ENCODE measurements at places on chromosomes 3 and 15. TPM values are rescaled to one million over a fixed set of nuclear protein-coding genes. Genes with fewer than 3 reads are reported as not detected.

Gene XIRP1
- not detected for total RNA-seq

- peaks cover 4% of the 10 kb centered on the region for H3K27me3 ChIP-seq
- H3K4me1 ChIP-seq, result no peaks in the 10 kb centered on the region
- no peak overlapping the region for H3K27ac ChIP-seq
- no peaks in the 10 kb centered on the region for H3K36me3 ChIP-seq
These were observed 23.8 kb downstream of the NTRK3 start for GRCh38 chr15:88232771-88233201.

- H3K27me3 ChIP-seq, result peaks cover 39% of the 10 kb centered on the region
- H3K36me3 ChIP-seq, result no peaks in the 10 kb centered on the region
- peaks cover 15% of the 10 kb centered on the region for H3K4me1 ChIP-seq
These were observed 39.8 kb downstream of the MUC20 start for GRCh38 chr3:195760345-195761122.

DNA sequence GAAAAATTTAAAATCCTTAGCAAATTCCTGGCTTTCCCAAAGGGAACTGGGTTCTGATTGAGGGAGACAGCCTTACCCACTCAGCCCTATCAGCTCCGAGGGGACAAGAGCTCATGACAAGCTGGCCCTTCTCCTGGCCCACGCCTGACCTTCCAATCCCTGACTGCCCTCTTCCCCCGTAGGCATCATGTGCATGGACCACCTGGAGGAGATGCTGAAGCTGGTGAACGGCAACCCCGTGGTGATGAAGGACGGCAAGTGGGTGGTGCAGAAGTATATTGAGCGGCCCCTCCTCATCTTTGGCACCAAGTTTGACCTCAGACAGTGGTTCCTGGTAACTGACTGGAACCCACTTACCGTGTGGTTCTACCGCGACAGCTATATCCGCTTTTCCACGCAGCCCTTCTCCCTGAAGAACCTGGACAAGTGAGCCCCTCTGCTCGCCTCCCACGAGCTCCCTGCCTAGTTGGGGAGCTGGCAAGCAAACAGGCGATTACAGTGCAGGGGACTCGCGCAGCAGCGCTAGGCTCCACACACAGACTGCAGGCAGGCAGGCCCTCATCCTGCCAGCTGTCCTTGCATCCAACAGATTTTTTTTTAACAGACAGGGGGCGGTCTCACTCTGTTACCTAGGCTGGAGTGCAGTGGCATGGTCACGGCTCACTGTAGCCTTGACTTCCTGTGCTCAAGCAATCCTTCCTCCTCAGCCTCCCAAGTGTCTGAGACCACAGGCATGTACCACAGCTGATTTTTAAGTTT, 16.8 kb downstream of the RPUSD3 start:
- H3K27ac ChIP-seq, result no peak overlapping the region
- H3K27me3 ChIP-seq, result no peaks in the 10 kb centered on the region
- no peak overlapping the region for H3K4me3 ChIP-seq
- peaks cover 12% of the 10 kb centered on the region for H3K4me1 ChIP-seq
- peak; percentile 47 for DNase-seq

Gene PCSK6
- total RNA-seq, result 0.46 TPM

DNA sequence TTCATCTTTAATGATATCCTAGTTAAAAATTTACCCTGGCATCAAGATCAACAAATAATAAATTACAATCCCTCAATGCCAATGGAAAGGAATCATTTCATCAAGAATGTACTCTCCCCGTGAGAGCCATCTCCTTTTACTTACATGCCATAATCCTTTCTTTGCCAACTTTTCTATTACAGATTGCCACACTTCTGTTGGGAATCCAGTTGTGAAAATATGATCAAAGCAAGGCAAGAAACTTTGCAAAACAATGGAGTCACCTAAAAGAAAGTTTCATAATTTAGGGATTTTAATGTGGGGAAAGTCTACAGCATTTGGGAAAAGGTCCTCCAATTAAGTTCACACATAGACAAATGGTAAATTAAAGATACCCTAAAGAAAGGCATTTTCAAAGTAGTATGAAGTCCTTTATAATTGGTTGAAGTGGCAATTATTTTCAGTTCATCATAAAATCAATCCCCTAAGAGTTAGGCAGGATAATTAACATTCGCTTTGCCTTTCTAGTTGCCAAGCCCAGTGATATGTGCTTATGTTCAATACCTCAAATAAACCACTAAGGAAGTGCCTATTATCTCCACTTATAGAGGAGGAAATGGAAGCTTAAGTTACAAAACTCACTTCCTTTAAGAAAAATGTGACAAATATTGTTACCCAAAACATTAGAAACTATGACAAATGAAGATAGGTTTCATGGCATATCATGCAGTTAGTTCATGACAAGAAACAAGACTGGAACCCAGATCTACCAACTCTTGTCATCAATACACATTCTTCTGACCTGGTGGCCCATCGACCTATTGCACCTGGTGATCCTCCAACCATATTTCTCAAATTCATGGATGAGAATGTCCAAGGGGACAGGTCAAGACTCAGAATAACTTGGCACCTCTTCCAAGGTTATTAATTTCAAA, 49.1 kb downstream of the TRANK1 start:
- peaks cover 96% of the 10 kb centered on the region for H3K36me3 ChIP-seq
- H3K27me3 ChIP-seq, result no peaks in the 10 kb centered on the region
- DNase-seq, result no peak
- peaks cover 55% of the 10 kb centered on the region for H3K4me1 ChIP-seq

Gene CCR3
- not detected for total RNA-seq

DNA sequence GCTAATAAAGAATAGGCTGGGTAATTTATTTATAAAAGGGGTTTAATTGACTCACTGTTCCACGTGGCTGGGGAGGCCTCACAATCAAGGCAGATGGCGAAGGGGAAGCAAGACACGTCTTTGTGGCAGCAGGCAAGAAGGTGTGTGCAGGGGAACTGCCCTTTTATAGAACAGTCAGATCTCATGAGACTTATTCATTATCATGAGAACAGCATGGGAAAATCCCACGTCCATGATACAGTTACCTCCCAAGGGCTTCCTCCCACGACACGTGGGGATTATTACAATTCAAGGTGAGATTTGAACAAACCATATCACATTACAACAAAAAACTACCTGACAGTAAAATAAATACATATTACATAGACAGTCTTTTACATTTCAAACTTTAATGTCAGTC, 414.9 kb downstream of the NAALADL2 start:
- H3K27ac ChIP-seq, result no peak overlapping the region
- no peak overlapping the region for H3K4me3 ChIP-seq
- H3K36me3 ChIP-seq, result no peaks in the 10 kb centered on the region
- H3K4me1 ChIP-seq, result no peaks in the 10 kb centered on the region

Gene ITIH3
- not detected for total RNA-seq

DNA sequence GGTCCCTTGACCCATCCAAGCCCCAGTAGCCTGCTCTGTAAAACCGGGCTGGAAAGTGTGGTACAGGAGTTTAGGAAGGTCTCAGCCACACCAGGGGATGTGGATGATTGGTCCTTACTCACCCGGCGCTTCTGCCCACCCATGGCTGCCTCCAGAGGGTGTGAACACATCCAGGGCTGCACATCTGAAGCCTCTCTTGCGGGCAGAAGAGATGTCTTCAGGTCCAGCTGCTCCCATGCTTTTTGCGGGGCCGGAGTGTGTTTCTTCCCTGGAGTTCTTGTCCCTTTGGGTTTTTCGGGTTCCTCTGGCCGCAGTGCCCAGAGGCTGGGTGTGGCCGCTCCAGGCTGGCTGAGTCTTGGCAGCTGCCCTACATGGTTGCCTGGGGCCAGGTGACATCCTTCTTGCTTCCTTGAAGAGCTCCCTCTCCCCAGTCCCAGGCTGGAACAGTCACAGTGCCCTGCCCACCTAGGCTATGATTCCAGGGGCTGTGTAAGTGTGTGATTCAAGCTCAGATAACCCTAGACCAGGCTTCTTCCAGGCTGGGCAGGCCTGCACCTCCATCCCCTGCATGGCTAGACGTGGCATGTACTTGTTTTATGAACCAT, 33.9 kb downstream of the HDAC11 start:
- H3K27ac ChIP-seq, result peak overlapping the region; percentile 1
- H3K36me3 ChIP-seq, result no peaks in the 10 kb centered on the region
- no peak overlapping the region for H3K4me3 ChIP-seq
- H3K4me1 ChIP-seq, result no peaks in the 10 kb centered on the region

GRCh38 chr15:63587527-63587926, 9.7 kb upstream of the FBXL22 start:
- DNase-seq, result no peak
- H3K27ac ChIP-seq, result no peak overlapping the region
- H3K4me1 ChIP-seq, result peaks cover 13% of the 10 kb centered on the region

DNA sequence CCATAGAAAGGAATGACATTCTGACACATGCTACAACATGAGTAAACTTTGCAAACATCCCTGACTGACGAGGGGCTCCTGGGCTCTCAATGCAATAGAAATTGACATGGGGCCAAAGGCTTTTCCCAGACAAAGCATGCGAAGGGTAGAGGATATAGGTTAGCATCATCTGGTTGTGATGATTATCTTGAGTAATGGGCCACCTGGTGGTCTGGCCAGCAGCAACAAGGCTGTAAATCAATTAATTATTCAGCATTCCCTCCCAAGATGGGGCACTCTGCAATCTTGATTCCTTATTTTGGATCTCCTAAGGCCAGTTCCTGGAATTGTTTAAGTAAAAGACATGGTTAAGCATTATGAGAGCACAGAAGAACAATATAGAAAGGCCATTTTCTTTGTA, 99.2 kb downstream of the AGBL1 start:
- no peak overlapping the region for H3K4me3 ChIP-seq
- H3K36me3 ChIP-seq, result no peaks in the 10 kb centered on the region
- H3K27ac ChIP-seq, result no peak overlapping the region
- peaks cover 17% of the 10 kb centered on the region for H3K27me3 ChIP-seq
- DNase-seq, result no peak
- H3K4me1 ChIP-seq, result peaks cover 2% of the 10 kb centered on the region

Measured in activated CD4-positive, alpha-beta T cell treated with anti-CD3 and anti-CD28 coated beads, Interleukin-2, amount 10 ng/mL, durations not matched to agents 7 days and 5 days (primary cell).